Muscle of back (tissue), 13 donors: ENCODE measurements at places on chromosomes 6 and 20.

GRCh38 chr20:39195582-39196021, 233.5 kb downstream of the DHX35 start:
- peak; percentile 27 for DNase-seq

GRCh38 chr6:17877196-17877894, 110.1 kb downstream of the KIF13A start:
- DNase-seq = peak; percentile 69

DNA sequence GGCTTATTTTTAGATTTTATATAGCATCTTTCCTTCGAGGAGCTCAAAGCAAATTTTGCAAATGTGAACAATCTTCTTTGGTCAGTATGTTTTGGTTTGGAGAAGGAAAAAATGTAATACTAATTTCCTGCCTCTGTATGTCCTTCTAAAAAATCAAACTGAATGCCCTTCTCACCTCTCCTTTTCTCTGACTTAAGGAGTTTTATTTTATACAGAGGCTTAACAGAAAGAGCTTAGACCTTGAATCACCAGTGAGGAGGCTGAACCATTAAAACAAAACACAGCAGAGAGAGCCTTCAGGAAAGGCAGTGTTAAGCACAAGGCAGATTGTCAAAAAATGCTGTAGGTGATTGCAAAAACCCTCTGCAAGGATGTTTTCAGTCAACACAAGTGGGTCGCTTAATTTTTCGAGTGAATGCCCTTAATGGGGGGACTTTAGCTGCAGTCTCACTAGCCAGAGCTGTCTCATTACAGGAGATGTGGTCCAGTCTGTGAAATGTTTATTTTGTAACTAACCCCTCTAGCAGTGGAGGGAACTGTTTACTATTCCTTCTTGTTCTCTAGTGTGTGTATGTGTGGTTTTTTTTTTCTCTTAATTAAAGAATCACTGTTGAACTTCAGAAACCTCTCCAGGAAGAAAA, 481.3 kb upstream of the CITED2 start:
- DNase-seq = no peak

DNA sequence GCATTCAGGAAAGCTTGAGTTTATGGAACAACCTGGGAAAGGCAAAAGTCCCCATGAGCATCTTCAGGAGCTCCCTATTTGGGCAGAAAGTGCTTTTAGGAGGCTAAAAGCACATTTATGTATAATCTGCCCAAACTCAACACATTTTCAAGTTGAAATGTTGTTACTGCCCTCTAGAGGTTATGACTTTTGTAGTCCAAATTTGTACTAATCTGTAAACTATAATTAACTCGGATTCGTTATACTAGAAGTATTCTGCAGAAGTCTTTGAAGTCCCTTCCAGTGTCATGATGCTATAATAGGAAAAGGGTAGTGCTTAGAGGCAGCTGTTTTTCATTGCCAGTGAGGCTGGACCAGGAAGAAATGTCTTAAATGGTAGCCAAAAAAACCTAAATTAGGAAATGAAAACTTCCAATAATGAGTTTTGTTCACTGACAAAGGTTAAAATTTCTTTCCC, 44.8 kb upstream of the EMILIN3 start:
- no peak for DNase-seq

GRCh38 chr20:63315731-63316491, 22.9 kb downstream of the COL20A1 start:
- DNase-seq = no peak

- DNase-seq = no peak
Measured at GRCh38 chr20:62726716-62727583, 18.3 kb downstream of the NTSR1 start.

DNA sequence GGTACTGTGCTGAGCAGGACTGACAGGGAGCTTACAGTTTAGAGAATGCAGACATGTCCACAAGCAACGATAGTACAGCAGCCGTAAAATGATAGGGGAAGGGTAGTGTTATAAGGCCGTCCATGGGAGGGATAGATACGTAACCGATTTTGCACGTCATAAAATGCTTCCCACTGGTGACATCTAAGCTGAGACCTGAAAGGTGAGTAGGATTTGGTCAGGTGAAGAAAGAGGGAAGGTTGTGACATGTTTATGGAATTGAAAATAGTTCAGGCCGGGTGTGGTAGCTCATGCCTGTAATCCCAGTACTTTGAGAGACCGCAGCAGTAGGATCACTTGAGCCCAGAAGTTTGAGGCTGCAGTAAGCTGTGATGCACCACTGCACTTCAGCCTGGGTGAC, 25.6 kb downstream of the SNX9 start:
- no peak for DNase-seq

DNA sequence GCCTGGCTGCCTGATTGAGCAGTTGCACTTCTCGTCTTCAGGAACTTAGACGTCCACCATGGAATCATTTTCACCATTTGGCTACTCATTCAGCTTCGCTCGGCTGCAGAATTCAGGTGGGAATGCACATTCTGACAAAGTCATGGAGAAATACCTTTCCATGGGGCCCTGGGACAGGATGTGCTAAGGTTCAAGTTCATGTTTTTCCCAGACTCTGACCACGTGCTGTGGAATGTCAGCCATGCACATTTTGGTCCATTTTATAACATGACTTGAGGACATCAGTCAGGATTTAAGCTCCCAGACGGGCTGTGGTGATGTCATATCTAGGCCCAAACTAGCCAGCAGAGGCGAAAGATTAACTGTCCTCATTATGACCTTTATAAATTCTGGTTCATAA, 205.3 kb downstream of the TBXT start:
- no peak for DNase-seq

DNA sequence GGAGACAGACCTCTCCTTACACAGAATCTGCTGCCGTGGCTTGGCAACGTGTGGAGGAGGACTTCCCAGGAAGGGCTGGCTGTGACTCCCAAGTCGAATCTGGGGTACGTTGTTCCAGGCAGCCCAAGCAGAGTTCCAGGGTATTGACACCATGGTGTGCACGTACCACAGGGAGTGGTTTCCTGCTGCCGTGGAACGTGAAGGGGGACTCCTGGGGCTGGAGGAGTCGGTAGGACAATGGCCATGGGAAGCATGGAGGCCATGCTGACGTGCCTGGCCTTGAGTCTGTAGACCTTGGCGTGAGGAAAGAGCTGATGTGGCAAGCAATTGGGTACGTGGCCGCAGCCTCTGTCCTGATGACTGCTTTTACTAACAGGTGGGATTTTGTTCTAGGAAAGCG, 119.3 kb downstream of the TULP4 start:
- DNase-seq = no peak

- no peak for DNase-seq
Measured at GRCh38 chr6:105804000-105804399, 282.1 kb upstream of the PRDM1 start.

DNA sequence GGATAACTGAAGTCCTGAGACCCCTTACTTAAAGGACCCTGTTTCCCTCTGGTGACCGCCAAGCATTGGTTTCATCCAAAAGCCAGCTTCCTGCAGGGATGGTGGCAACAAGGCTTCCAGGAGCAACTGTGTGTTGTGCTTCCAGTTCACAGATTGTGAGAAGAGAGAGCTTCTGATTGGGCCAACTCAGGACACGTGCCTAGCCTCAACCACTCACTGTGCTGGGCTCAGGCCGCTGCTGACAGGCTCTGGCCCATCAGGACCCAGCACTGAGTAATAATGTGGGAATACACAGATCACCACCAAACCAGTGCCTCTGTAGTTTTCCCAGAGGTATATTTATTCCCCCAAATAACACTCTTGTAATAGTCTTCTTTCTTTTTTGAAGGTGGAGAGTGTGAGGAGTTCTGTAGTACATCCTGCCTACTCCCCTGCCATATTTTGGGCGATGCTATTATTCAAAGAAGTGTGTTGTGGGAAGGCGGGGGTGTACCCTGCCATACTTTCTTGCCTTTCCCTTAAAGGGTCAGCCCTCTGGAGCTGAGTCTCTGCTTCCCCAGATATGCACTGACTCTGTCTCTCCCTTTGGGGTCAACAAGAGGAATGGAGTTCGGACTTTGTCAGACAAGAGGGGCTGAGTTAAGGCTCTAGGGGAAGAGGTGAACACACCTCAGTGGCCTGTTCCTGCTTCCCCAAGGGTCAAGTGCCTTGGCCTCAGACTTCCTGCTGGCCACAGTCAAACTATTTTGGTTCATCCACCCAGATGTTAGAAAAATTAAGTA, 23.2 kb downstream of the PPP1R16B start:
- DNase-seq = no peak

DNA sequence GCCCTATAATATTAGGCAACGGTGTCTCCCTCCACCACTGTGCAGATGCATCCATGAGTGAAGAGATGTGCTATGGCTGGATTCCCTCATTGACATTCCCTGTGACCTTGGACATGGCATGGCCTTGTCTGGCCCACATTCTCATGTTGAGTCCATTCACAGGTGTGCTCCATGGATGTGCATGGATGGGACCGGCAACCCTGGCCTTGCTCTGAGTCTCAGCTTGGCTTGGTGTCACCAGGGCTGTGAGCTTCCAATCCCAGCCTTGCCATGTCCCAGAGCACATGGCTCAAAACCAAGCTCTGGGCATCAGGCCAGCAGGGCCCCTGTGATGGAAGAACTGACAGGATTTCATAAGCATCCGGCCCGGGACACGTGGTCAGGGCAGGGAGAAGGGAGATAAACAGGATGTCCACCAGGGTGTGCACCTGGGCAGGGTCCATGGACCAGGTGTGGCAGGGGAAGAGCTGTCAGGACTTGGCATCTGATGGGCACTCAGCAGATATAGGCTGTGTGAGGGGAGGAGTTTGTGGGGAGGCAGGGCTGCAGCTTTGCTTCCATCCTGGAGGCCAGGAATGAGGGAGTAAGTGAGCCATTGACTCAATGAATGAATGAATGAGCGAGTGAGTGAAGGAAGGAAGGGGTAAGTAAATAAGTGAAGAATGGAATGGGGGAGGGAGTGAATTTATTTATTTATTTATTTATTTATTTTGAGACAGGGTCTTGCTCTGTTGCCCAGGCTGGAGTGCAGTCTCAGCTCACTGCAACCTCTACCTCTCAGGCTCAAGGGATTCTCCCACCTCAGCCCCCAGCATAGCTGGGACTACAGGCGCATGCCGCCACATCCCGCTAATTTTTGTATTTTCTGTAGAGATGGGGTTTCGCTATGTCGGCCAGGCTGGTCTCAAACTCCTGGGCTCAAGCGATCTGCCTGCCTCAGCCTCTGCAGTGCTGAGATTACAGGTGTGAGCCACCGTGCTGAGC, 15.7 kb downstream of the NRSN2 start:
- DNase-seq = no peak

GRCh38 chr6:25142506-25142905, 136.7 kb upstream of the CARMIL1 start:
- DNase-seq = no peak

GRCh38 chr6:151624481-151624880, 130.7 kb downstream of the CCDC170 start:
- DNase-seq = no peak

DNA sequence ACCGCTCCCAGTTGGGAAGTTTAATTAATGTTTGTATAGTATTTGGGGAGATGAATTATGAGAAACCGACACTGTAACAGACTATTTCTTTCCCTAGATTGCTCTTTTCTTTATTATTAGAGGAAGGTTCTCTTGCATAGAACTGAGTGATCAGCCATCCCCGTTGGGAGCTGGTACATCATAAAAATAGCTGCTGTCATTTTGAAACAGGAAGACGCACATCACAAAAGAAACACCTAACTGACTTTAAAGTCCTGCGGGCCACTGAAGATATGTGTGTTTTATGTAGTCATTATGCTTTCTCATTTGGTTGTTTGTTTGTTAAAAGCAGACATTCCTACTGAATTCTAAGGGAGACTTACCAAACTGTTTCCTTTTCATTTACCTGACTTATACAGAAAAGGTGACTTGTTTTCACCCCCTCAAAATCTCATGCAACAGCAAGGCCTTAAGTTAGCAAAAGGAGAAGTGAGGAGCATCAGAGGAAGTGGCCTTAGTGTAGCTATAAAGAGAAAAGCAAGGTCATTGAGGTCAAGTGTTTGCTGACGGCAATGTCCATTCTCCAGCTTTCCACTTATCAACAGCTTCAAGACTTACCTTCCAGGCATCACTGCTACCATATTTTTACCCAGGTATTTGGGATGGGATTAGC, 91.0 kb downstream of the PKHD1 start:
- no peak for DNase-seq

GRCh38 chr6:31556307-31556706, 8.9 kb downstream of the NFKBIL1 start:
- DNase-seq = no peak

- no peak for DNase-seq
Measured at GRCh38 chr6:12944001-12944400, 227.4 kb downstream of the PHACTR1 start.

- no peak for DNase-seq
Measured at GRCh38 chr6:127737768-127738167, 160.8 kb downstream of the C6orf58 start.

GRCh38 chr6:151321438-151321837, 69.9 kb downstream of the ZBTB2 start:
- no peak for DNase-seq

DNA sequence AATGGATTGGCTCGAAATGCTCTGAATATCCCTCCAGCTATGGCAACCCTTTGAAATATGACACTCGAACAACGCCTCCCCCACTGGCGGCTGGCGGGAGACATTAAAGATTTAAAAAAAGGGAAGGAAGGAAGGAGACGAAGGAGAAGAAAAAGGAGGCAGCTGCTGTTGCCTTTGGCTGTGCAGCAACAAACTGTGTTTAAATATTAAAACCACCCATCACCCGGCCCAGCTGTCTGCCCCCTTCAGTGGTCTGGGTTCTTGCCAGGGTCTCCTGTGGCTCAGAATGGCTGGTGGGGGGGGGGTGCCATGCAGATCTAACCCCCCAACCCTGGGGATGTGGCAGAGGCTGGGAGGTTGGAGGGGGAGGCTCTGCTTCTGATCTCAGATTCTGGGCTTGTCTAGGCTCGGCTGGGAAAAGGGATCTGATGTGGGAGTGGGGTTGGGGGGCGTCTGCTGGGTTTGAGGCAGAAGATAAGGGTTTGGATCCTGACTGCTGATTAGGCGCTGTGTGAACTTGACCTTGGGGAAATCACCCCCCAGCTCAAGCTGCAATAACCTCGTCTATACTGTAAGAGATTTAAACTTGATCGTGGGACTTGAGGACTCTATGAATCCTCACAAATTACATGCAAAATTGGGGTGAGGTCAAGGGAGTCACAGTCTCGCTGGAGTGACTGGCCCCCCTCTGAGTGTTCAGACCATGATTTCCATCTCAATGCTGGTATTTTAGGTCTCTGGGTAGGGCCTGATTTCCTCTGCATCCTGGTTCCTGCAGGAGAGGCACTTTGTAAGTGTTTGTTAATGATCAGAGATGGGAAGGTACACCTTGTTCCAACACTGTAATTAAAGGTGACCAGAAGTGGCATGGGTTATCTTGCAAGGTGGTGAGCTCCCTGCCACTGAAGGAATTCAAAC, 40.3 kb upstream of the BLCAP start:
- peak; percentile 16 for DNase-seq

DNA sequence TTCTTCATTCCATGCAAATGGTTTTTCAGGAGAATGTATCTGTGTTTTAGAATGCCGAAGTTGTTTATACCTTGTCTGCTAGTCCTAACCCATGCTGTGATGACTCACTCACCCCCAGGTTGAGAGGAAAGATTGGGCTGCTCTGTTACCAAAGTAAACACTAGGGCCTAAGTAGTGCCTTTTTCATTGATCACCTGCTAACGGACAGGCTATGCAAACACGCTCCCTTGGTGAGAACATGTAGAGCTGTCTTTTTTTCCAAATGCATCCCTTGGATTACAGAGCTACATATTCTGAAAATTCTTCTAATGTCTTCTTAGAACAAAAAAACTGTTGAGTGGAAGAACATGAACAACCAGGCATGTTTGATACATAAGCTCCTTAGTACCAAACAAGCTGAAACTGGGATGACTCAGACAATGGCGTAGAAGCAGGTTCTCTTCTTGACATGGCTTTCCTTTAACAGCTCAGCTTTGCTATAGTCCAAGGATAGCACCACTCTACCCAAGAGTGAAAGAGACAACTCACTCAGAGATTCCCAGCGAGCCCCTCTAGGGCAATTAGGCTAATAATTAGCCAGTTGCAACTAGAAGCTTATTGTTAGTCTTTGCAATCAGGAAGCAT, 20.5 kb downstream of the PERP start:
- DNase-seq = no peak
